PC-9 (cell line): ENCODE measurements at places on chromosomes 12 and 14. TPM values are rescaled to one million over a fixed set of nuclear protein-coding genes. Genes with fewer than 3 reads are reported as not detected.

Gene ATXN2
- 80.6 and 108 TPM in 2 replicates for total RNA-seq

Gene CACNA1C
- not detected in 2 replicates for total RNA-seq

Gene TAS2R43
- 1.1 and 1.5 TPM in 2 replicates for total RNA-seq

Gene STAC3
- total RNA-seq: 1.3 and 2.2 TPM in 2 replicates

Gene POLE
- 62.9 and 69.9 TPM in 2 replicates for total RNA-seq

Gene RIPK3
- 4.0 and 6.4 TPM in 2 replicates for total RNA-seq
